NCI-H2081 treated with DMSO at 0.1 percent for 48 hours (cell line): ENCODE measurements at places on chromosomes 4 and X.

- no peak for DNase-seq
Observed at GRCh38 chr4:151727365-151727764, 33.4 kb downstream of the GATB start.

GRCh38 chr4:144666539-144667175, 20.7 kb downstream of the HHIP start:
- DNase-seq = no peak

GRCh38 chrX:54043056-54043455, 1.2 kb downstream of the PHF8 start:
- DNase-seq = no peak

- DNase-seq = no peak
Observed at GRCh38 chrX:666762-667720, 36.5 kb downstream of the SHOX start.

DNA sequence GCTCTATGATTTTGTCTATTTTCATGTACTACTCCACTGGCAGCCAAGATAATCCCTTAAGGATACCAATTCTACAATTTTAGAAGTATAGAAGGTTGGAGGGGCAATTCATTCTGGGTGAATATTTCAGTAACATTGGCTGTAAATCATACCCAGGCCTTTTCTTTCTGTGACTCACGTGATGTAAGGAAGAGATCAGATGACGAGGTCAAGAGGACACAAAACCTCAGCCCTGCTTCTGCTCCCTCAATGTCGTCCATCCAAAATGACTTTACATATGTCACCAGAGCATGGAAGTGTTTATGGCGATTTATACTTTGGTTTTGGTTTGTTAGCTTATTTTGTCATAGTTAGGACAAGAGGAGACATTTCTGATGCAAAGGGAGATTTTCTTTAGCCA, 70.7 kb upstream of the SLC4A4 start:
- DNase-seq = no peak

- no peak for DNase-seq
Observed at GRCh38 chr4:99518601-99519295, 7.9 kb downstream of the C4orf17 start.

DNA sequence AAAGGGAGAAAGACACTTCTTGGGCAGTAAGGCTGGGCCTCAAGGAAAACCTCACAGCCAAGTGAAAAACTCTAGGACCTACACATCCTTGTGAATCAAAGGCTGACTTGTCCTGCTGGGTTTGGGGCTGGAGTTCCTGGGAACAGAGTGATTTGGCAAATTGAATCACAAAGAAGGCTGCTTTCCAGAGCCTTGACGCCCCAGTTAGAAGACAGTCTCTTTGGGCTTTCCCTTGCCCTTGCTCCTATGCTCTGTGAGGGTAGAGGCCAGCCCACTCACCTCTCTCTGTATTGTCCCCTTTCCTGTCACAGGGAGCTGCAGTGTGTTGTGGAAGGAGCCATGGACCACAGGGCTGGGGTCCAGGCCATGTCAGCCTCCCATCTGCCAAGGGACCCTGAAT, 9.6 kb downstream of the AMER1 start:
- no peak for DNase-seq

DNA sequence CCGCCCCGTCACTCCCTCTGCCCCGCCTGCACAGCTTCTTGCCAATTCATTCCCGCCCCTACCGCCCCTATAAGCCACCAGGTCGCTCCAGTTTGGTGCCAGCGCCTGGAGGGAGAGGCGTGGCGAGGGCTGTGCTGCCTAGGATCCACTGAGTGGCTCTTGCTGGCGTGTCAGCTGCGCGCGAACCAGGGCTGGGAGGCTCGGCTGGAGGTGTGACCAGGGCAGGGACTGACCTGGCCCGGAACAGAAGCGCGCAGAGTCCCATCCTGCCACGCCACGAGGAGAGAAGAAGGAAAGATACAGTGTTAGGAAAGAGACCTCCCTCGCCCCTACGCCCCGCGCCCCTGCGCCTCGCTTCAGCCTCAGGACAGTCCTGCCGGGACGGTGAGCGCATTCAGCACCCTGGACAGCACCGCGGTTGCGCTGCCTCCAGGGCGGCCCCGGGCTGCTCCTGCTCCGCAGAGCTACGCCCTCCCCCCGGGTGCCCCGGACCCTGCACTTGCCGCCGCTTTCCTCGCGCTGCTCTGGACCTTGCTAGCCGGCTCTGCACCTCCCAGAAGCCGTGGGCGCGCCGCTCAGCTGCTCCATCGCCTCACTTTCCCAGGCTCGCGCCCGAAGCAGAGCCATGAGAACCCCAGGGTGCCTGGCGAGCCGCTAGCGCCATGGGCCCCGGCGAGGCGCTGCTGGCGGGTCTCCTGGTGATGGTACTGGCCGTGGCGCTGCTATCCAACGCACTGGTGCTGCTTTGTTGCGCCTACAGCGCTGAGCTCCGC, at the start of gene GPR78:
Gene GPR78, plus strand, starts transcription at position 72 of the 773 bp plus-strand sequence. Its CDS starts 591 bp downstream, at position 663.
- no peak for DNase-seq

DNA sequence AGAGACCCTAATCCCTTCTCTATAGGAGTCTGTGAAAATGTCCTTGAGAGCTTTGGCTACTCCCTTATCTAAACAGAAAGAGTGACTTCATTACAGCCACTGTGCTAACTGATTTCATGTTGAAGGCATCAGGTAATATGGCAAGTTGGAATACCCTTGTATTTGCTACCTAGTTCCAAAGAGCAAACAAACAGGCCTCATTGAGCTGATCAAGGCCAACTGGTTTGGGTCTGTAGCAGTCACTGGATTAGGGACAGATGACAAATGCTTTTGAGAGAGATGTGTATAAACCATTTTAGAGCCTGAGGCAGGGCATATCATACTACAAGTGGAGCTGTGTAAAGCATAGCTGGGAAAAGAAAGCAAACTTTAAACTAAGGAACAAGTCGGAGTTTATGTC, 22.9 kb upstream of the PDLIM5 start:
- no peak for DNase-seq

DNA sequence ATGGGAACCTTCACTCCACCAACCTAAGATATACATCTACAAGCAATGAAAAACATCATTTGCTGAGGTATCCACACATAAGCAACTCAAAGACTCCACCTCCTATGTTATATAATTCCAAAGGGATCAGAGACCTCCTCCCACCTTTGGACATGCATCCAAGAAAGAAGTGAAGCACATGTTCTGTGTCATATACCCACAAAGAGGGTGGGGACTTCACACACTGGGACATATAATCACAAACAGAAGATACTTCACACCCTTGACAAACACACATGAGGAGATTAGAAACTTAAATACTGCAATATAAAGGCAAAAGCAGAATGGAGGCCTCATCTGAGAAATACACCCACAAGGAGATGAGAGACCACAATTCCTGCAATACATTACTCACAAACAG, 25.4 kb downstream of the SUV39H1 start:
- no peak for DNase-seq

GRCh38 chr4:38001927-38002326, 41.7 kb downstream of the PTTG2 start:
- no peak for DNase-seq

DNA sequence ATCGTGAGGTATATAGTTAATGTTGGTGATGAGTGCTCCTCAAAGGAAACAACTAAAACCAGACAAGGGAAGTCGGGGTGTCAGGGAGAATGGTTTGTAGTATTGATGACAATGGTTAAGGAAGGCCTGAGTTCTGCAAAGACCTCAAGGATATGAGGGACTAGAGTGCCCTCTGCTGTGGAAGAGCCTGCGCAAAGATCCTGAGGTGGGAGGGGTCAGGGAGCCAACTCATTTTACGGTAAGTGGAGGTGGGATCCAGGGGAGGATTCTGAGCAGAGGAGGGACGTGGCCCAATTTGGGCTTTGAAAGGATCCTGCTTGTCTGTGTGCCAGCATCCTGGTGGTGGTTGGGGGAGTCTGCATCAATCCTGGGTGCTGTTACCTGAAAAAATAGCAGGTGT, 11.3 kb downstream of the UBA1 start:
- no peak for DNase-seq

DNA sequence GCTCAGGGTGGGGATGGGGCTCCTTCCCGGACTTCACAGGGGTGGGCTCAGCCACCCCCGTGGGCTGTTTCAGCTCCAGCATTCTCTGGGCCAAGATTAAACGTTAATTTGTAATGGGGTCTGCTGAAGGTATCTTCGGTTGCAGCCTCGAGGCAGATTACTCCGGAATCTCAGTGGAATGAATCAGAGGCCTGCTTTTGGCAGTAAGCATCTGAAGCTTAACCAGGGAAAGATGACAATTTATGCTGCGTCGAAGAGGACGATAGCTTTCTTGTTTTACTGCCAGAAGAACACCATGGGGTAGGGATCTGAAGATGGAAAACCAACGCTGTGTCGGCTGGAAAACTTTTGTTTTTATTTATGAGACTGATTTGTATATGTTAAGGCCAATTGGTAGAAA, 129.2 kb upstream of the MSX1 start:
- DNase-seq = no peak

- no peak for DNase-seq
Observed at GRCh38 chrX:155027509-155028066, 944 bp downstream of the FUNDC2 start.

DNA sequence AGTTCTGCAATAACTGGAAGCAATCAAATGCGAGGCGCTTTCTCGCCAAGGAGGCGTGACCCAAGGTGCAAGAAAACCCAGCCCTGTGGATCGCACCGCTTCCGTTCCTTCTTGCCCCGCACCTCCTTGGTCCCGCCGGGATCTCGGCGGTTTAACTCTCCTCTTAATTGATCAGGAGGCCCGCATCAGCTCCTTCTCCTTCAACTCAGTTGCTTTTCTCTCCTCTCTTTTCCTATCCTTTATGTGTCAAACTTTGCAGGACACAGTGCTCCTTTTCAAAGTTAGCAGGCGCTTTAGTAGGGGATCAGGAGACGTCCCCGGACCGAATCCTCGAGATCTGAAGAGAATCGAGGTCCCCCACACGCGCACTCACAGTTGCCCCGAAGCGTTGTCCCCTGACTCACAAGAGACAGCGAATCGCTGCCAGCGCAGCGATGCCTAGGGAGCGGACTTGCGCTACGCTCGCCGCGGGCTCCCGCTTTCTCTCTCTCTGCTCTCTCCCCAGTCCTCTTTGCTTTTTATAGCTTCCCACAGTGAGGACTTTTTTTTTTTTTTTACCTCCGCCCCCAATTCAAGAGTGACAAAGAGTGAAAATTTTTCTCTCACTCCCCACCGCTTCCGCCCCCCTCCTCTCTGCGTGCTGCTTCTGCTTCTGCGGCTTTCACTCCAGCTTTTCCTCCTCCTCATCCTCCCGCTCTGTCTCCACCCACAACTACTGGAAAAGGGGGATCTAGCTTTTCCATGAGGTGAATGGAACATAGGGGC, at the start of gene DKK2:
Gene DKK2, minus strand, starts transcription at position 495 of the 765 bp plus-strand sequence. CDS start 722 bp downstream, outside the sequence.
- no peak for DNase-seq

GRCh38 chrX:41335958-41336331, 2.0 kb downstream of the DDX3X start:
- no peak for DNase-seq

- DNase-seq = no peak
Observed at GRCh38 chrX:128294198-128294597, 242.0 kb upstream of the ACTRT1 start.

GRCh38 chr4:174669270-174669669, 147.0 kb upstream of the HPGD start:
- DNase-seq = no peak

DNA sequence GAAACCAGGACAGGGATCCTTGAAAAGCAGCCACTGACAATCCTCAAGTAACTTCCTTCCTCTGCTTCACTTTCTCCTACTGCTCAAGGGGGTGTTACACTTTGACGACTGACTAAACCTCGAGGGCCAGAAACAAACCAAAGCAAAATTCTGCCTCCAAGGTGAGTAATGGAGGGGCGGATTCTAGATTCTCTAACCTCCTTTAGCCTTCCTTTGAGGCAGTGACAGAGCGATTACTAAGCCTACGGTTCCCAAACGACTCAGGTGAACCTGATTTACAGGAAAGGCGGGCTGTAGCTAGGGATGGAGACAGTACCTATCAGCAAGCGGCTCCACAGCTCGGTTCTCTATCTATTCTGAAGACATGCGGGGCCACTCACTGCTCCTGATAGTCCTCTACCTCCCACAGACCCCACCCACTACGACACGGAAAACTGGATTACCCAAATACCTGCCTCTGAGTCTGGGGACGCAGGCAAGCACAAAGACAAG, 487 bp downstream of the TBCK start:
- no peak for DNase-seq

- DNase-seq = no peak
Observed at GRCh38 chr4:4392501-4393183, 5.7 kb downstream of the NSG1 start.

GRCh38 chrX:40563784-40564183, 17.0 kb upstream of the ATP6AP2 start:
- DNase-seq = no peak

DNA sequence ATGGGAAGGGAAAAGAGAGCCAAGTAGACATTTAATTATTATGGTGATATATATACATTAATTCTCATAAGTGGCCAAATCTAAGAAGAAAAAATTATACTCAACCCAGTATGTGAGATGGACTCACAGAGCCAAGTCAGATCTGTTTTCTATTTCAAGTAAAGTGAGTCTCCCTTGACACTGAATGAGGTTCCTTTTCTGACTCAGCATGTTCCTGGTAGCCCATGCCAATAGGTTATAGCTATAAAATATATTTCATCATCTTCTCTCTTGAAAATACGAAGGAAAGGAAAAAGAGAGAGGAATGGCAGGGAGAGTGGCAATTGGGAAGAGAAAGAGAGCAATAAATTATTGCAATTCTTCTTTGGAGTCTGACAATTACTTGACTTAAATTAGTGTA, 68.8 kb upstream of the GRIA2 start:
- no peak for DNase-seq

DNA sequence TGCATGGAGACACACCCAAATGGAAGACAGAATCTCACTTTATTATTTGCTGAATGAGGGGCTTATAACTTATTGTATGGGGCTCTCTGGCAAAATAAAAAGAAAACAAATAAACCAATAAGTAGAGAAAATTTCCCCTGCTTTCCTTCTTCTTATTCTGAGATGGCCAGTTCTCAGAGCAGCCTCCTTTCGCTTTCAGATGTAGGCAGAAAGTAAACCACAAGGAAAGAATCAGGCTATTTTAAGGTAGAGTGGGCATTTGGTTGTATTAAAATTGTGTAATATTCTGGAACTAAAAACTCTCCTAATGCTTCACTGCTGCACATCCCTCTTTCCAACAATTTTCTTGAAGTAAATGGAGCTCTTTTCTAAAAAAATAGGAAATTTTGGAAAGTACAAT, 241.8 kb downstream of the GALNTL6 start:
- no peak for DNase-seq

- no peak for DNase-seq
Observed at GRCh38 chr4:139558235-139559088, 2.4 kb upstream of the SETD7 start.

DNA sequence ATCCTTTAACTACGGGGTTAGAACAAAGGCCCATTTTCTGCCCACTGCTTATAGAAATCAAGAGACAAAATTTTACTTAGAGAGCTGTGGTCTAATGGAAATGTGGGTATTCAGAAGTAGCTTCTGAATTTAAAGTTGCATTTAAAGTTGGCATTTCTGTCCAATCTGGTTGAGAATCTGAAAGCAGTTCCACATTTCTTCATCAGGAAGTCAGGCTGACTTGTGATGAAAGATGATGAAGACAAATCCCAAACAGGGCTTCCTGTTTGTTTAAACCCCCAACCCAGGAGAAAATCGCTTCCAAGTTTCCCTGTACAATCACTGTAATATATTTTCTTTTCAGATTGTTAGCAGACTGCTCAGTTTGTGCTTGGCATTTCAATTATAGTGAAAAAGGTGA, 345.3 kb downstream of the SPRY1 start:
- DNase-seq = no peak
